Activated naive CD4-positive, alpha-beta T cell treated with Interleukin-2 at 50 U/mL for 16 hours (primary cell): ENCODE measurements at places on chromosomes 4 and X.

DNA sequence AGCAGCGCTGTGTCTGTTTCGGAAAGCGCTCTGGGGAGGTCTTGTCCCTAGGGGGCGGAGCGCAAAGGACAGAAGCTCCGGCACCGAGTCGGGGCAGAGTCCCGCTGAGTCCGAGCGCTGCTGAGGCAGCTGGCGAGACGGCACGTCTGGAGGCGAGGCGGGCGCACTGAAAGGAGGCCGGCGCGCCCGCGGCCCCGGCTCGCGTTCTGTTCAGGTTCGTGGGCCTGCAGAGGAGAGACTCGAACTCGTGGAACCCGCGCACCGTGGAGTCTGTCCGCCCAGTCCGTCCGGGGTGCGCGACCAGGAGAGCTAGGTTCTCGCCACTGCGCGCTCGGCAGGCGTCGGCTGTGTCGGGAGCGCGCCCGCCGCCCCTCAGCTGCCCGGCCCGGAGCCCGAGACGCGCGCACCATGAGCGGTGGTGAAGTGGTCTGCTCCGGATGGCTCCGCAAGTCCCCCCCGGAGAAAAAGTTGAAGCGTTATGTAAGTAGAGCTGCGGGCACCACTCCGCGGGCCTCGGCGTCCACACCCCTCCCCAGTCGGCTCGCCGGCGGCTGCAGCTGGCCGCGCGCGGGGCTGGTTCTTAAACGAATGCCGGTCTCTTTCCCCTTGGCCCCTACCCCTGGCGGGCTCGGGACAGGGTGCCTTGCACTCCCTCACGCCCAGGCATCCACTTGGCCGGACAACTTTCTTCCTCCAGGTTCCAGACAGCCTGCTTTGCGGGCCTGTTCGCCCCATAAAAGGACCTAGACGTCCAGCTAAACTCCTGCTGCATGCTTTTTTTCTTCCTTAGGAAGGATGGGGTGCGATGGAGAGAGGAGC lies at the start of gene GAB1:
Gene GAB1, plus strand, starts transcription at position 96 of the 819 bp plus-strand sequence. Its CDS starts 313 bp downstream, at position 409.
- peak; percentile 15 for DNase-seq

DNA sequence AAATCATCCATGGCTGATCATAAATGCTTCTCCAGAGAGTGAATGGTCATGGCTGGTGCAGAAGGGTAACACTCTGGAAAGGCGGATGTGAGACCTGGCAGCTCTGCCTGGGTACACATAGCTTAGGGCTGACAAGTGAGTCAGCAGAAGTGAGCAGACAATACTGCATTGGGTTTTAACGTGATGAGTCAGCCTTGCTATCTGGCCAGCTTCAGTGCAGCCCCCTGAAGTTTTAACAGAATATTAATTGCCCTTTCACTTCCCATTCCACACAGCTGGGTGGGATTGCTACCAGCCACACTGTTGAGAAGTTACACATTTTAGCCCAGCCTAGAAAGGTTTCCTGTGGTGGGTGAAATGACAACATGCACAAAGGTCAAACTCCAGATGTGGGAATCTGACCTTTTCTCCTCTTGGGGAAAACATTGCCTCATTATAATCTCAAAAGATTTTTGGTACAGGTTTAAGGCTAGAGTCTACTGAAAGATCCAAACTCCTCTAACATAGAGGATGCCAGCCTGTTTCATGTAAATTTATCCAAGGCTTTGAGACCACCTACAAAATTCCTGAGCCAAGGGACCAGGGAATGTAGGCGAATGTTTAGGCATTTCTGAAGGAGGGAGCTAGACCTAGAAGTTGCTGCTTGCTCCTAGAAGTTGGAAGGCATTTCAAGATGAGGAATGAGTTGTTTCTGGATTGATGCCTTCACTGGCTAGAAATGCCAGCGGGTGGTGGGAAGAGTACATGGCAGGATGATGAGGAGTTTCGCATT lies 230.3 kb upstream of the PGRMC2 start:
- no peak for DNase-seq

DNA sequence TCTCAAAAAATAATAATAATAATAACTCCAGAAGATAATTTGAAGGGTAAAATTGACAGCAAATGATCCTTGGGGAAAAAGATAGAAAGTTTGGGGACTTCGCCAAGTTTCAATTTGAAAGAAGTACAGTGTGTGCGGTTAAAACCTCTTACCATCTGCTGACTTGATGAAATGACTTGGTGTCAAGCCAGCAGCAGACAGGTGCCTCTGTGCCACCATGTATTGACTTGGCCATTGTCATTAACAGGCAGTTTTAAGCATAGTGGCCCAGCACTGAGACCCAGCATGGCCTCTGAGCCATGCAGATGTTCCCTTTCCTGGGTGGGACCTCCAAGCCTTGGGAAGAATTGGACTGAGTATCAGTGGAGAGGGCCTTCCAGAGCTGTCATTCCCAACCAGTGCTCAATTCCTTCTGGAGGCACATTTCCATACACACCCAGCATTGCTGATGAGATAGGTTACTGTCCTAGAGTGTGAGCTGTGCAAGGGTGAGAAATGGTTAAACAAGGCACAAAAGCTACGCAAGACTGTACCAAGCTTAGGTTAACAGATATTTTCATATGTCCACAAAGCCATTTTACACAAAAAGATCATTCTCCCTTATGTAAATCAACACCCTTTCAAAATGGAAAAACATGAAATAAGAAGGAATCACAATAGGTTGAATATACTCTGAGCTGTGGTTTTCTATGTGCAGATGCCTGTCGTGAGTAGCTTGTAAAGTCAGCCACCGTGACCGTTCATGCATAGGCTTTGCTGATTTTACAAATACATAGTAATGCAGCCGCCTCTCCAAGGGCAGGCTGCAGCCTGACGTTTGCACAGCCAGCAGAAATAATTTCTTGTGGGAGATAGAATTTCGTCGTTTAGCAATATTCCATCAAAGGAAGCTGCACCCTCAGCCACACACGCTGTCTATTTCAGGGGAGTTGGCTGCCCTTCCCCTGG lies 59.4 kb upstream of the FBXW7 start:
- DNase-seq: no peak

DNA sequence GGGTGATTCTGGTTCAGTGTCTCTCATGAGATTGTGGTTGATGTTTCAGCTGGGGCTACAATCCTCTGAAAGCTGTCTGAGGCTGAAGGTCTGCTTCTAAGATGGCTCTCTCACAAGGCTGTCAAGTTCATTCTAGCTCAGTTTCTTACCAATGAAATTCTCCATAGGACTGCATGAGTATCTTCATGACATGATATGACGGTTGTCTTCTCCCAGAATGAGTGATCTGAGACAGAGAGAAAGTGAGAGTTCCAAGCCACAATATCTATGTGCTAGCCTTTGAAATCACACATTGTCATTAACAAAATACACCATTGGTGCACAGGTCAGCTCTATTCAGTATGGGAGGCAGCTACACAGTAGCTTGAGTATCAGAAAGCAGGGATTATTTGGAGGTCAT lies 27.3 kb downstream of the PITX2 start:
- DNase-seq: no peak

- no peak for DNase-seq
Measured at GRCh38 chr4:183790661-183791060, 114.4 kb upstream of the STOX2 start.

GRCh38 chrX:21373001-21373400 lies 1.2 kb upstream of the CNKSR2 start:
- no peak for DNase-seq

GRCh38 chr4:107689912-107690587 lies 30.0 kb downstream of the PAPSS1 start:
- DNase-seq: no peak

DNA sequence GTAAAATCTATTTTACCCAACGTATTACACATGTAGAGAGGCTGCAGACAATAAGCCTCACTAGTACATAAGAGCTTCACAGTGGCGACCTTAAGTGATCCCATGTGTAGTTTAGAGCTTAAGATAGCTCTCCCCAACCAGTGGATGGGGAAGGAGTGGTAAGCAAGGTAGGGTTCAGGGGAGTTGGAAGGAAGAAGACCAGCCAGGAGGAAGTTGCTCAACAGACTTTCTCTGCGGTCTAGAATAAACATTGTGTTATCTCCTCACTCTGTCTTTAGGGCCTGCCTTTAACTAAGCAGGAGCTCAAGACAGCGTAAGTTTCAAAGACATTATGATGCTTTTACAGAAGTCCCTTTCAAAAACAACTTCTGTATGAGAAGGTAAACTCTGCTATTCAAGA lies 16.8 kb downstream of the MEPE start:
- DNase-seq: no peak

DNA sequence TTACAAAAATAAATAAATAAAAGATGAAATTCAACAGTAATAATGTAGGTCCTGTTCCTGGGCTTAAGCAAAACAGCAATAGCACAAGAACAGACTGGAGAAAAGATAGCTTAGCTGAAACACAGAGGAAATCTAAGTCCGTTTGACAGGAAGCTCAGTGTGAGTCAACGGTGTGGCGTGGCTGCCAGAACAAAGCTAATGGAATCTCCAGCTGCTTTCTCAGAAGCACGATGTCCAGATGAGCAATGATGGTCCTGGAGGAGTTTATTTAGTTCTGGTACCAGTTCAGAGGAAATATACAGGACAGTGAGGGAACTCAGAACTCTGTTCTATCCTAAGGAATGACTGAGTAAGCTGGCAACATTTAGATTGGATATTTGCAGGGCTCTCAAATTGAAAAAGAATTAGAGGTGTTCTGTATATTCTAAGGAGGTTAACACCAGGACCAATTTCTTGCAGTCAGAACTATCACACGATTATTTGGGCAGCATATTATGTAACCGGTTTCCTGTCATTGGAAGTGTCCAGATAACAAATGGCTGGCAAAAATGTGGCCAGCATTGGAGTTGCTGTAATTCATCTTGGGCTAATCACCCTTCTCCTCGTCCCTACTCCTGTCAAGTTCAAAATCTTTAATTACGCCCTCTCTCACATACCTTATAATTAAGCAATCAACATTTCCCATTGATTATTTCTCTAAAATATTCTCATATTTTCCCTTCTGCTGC lies 12.7 kb downstream of the GAB3 start:
- DNase-seq: peak; percentile 29

DNA sequence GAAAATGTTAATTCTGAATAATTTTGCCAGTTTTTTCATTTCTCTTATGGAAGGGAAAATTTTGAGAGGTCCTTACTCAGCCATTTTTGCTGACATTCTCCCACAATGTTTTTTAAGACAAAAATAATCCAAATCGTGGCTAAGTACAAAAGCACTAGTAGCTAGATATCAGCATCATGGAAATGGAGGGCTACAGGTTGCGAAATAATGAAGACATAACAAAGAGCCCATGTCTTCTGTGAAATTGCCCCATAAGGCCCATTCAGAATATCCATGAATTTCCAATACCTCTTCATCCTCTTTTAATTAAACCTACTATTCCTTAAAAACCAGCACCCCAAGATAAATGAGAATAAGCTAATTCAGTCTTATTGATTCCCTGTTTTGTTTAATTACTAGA lies 107.4 kb downstream of the HNRNPD start:
- no peak for DNase-seq

- DNase-seq: no peak
Measured at GRCh38 chrX:22313766-22314165, 41.1 kb downstream of the CBLL2 start.

GRCh38 chrX:136933611-136934145 lies 53.2 kb upstream of the RBMX start:
- no peak for DNase-seq

- DNase-seq: no peak
Measured at GRCh38 chr4:79584352-79584751, 176.3 kb upstream of the GK2 start.

DNA sequence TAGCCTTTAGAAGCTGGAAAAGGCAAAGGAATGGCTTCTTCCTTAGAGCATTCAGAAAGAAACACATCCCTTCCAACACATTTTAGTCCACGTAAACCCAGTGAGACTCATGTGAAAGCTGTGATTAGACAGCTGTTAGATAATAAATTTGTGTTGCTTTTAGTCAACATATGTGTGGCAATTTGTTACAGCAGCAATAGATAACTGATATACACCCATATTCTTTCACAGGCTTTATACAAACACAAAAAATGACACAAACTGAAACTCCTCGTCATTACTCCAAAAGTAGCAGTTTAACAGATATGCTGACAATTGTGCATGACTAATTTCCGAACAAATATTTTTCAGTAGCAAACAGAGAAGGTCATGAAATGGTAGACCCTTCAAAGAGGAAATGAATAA lies 65.3 kb downstream of the ANTXR2 start:
- no peak for DNase-seq

DNA sequence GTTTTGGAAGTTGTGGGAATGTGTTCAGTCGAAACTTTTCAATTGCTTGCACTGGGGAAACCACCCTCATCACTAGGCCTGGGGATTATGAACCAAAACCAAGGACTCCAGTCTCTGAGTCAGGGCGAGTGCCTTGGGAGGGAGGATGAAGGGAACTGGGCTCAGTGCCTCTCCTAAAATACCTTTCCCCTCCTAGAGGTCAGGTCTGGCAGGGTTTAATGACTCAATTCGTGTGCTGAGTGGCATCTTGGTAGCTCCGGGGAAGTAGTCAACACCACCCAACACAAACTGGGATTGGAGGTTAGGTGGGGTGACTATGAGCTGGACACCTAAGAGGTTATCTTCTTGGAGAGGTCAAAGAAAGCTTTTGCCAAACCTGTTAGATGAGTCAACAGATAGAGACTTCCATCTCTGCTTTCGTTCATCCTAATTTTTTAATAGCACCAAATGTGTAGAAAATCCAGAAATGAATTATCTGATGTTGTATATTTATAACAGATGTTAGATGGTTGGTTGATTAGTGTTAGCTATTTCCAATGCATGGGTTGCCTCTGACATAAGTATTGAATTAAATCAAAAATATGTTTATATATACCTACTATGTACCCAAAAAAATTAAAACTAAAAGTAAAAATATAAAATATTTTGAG lies 202.8 kb downstream of the SHROOM3 start:
- no peak for DNase-seq

DNA sequence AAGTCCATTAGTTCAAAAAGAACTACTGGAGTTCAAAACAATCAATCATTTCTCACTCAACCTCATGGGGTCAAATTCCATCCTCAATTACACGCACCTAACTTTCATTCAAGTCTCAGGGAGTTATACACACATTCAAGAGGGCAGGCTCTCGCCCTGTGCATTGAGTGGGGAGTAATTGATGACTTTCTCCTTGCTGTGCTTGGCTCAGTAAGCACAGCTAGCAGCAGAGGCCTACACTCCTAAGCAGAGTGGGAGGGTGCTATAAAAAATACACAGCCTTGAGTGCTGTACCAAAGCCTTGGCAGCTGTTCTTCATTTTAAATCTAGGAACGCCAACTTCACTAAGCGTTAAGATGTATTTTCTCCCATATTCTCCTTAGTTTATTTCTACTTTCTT lies 958.3 kb upstream of the ADGRL3 start:
- DNase-seq: no peak

DNA sequence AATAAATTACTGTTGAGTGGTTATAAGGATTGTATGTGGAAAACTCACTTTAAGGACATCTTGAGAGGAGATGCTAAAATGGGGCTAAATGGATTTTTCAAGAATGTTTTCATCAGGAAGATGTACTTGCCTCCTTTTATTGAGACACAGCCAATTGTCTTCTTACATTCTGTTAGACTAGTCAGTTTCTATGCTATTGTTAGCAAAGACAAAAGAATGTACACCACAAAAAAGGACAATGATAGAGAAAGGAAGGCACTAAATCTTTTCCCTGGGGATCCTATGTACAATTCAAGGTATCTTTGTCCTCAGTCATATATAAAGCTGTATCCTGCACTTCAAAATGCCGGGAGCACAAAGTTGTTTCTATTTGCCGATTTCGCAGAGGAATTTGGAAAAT lies 42.6 kb downstream of the TMA16 start:
- DNase-seq: no peak

GRCh38 chrX:6770936-6771335 lies 236.0 kb upstream of the VCX3A start:
- DNase-seq: no peak

GRCh38 chr4:146855761-146856160 lies 89.9 kb downstream of the TTC29 start:
- DNase-seq: no peak

GRCh38 chrX:56232221-56233082 lies at the start of gene KLF8:
KLF8 (plus strand) TSS chrX:56232356; CDS start chrX:56233335, 979 bp downstream.
- DNase-seq: peak; percentile 35
